Activated T-helper 9 cell treated with anti-CD3 and anti-CD28 coated beads, Interleukin-2, amount 50 U/mL, for 16 hours (primary cell): ENCODE measurements at places on chromosomes 12 and 14.

GRCh38 chr12:62660756-62661155 is 194.1 kb downstream of the MON2 start:
- DNase-seq = no peak

DNA sequence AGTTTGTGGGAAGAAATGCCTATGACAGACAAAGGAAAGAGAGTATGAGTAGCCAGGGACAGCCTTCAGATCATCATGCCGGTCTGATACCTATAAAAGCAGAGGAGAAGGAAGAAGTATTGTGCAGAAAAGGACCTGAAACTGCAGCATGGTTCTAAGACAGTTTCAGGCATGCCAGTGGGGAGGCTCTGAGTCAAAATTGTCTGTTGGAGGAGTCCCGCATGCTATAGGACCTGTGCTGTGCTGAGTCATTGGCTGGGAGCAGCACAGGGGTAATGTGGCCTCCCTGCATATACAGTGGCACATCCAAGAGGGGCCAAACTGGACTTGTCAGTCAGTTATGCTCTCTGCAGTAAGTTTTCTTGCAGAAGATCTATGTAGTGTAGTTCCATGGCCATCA is 40.7 kb downstream of the NEUROD4 start:
- no peak for DNase-seq

DNA sequence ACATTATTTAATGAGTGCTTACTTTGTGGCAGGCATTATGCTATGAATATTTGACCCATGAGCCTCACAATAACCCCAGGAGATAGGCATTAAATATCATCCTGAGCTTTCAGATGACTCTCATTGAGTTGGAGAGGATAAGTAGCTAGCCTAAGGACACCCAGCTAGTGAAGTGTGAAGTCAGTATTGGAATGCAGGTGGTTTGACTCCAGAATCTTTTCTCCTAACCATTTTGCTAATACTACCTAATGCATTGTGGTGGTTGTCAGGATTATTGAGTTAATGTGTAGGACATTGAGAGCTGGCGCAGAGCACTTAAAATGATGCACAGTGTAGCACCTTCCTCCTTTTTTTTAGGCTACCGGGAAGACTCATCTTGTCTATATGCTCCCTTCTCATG is 3.8 kb upstream of the CDKL1 start:
- DNase-seq = no peak

DNA sequence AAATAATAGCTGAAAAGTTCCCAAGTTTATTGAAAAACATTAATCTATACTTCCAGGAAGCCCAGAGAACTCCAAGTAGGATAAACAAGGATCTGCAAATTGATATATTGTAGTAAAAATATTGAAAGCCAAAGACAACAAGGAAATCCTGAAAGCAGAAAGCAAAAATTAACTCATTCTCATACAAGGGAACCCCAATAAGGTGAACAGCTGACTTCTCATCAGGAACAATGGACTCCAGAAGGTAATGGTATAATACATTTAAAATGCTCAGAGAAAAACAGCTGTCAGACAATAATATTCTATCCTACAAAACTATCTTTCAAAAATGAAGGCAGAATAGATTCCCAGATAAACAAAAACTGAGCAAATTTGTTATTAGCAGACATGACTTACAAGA is 138.1 kb upstream of the BMP4 start:
- DNase-seq = no peak

DNA sequence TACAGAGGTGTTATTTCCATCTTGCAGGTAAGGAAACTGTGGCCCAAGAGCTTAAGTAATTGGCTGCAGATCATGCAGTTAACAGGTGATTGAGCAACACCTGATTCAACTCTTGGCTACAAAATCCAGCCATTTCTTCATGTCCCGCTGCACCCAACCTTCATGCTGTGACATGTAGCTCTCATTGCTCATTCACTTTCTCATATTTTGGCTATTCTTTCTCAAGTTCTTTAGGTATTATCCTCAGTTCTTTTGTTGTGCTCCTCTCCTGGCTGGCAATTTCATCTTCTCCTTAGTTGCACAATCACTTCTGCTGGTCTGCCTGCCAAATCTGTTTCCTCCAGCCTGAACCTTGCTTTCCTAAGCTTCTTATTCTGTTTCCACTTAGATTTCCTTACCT is 300.8 kb downstream of the SSPN start:
- no peak for DNase-seq

- DNase-seq = no peak
These were observed 5.4 kb downstream of the MAGOHB start for GRCh38 chr12:10607885-10608458.

- no peak for DNase-seq
These were observed 143.5 kb downstream of the RIMBP2 start for GRCh38 chr12:130572553-130572952.

GRCh38 chr12:97151481-97151880 is 244.4 kb downstream of the NEDD1 start:
- no peak for DNase-seq

- DNase-seq = no peak
These were observed 61.8 kb downstream of the PHLDA1 start for GRCh38 chr12:75969768-75970167.

- DNase-seq = no peak
These were observed 161.0 kb upstream of the CRY1 start for GRCh38 chr12:107254258-107254856.

GRCh38 chr12:106893451-106893850 is 62.3 kb upstream of the TMEM263 start:
- no peak for DNase-seq

- DNase-seq = no peak
These were observed 214.2 kb downstream of the SUDS3 start for GRCh38 chr12:118590406-118591150.

GRCh38 chr14:84095681-84096080 is 1434.3 kb upstream of the FLRT2 start:
- DNase-seq = no peak

- DNase-seq = no peak
These were observed 246.2 kb upstream of the NPAS3 start for GRCh38 chr14:32692441-32692840.

- DNase-seq = no peak
These were observed 191.7 kb downstream of the RASSF9 start for GRCh38 chr12:85644508-85644907.

DNA sequence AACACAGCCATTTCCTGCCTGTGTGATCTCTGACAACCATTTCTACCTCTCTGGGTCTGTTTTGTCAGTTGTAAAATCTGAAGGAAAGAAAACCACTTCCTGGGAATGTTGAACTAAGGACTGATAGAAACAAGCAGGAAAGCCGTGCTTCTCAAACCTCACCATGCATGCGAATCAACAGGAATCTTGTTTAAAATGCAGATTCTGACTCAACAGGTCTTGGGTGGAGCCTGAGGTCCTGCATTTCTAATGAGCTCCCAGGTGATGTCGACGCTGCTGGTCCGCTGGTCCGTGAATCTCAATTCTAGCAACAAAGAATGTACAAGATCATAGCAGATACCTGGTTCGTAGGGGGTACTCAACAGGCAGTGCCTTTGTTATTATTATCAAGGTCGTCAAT is 38.0 kb upstream of the GPATCH2L start:
- DNase-seq = no peak

DNA sequence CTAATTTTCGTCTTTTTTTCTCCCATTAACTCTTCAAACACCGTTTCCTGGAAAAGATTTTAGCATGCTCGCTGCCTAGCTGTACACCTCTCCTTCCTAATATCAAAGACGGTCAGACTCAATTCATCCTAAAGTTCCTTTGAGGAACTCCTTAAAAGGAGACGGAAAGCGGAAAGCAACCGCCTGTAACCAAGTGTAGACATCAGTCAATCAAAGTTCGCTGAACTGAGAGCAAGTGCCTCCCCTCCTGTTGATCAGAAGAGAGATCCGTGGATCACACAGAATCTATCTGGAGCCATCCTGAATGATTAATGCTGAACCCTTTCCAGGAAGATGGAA is 412 bp upstream of the TEP1 start:
- DNase-seq = no peak

GRCh38 chr14:66069036-66069435 is 417.1 kb upstream of the CCDC196 start:
- no peak for DNase-seq

DNA sequence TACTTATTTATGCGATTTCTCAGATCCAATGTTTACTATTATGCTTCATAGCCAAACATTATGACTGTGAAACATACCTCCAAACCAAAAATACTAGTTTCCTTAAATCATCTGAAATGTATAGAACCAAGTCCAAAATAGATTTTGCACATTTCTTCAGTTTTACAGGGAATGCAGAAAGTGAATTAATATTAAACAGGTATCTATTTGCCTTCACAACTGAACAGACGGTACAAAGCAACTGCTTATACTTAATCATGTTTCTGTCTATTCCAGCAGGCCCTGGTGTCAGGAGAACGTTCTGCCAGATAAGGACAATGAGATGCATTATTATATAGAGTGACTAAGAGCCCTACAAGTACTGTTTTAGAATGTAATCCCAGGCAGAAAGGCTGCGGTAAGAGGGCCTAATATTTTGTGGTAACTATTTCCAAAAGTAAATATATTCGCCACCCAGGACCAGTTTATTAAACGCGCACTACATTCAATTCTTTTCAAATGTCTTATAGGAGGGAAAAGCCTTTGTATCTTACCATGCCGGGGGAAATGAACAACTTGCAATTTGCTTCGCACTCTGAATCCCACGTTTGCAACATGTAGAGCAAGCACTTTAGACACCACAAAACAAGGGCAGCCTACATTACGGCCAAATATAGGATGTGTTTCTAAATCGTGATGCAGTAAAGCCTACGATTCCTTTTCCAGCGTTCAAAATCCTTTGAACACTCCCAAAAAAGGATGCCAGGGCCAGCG is 1.5 kb downstream of the CORO1C start:
- no peak for DNase-seq

DNA sequence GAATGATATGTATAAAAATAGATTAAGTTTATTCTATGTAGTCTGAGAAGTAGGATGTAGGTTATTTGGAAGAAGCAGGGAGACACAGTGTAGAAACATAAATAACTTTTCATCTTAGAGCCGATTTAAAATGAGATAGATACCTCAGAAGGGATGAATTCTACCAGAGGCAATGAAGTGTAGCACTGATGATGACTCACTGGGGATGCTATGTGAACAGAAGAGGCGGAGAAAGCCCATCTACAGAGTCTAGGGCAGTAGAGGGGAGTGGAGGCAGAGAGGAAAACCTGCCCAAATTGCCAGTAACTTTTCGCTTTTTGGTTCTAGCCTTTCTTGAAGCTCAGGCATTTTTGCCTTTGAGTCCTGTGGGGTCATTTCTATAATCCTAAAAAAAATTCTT is 451.8 kb downstream of the ATP23 start:
- DNase-seq = no peak

- DNase-seq = no peak
These were observed 1.1 kb downstream of the IKZF4 start for GRCh38 chr12:56021889-56022497.

DNA sequence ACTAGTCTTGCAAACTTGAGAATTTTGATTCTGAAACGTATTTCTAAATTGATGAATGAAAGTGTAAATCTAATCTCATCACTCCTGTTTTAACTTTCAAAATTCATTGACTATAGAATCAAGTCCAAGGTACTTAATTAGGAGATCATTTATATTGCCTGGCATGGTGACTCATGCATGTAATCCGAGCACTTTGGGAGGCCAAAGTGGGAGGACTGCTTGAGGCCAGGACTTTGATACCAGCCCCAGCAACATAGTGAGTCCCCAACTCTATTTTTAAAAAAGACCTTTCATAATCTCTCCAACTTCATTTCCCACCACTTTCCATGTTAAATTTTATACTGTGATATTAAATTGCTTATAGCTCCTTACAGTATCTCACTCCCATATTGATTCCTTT is 3.0 kb upstream of the MIPOL1 start:
- no peak for DNase-seq

DNA sequence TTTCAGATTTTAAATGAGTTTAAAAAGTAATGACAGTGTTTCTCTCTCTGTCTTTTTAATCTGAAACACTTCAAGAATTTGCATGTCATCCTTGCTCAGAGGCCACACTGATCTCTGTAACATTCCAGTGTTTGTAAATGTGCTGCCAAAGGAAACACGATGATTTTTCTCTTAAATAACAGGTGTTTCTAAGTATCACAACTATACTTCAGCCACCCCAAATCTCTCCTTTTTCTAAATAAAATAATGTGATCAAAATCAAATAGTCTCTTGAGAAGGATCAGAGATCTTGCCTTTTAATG is 3.3 kb upstream of the GALC start:
- no peak for DNase-seq

DNA sequence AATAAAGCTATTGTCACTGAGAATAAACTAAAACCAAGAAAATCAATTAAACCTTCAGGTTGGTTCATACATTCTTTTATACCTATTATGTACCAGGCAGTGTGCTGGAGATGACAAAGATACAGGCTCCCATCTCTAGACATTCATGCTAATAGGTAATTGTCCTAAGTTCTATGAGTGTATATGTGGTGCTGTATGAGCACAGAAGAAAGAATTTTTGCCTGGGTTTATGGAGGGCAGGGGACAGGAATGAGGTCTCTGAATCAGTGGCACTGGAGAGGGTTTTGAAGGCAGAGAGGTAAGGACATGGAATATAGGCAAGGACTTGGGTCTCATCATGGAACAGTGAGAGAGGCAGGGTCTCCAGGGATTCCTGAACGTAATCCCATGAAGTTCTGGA is 38.7 kb downstream of the MAP1LC3B2 start:
- no peak for DNase-seq

- no peak for DNase-seq
These were observed 669 bp downstream of the TSPAN11 start for GRCh38 chr12:30927222-30927611.

DNA sequence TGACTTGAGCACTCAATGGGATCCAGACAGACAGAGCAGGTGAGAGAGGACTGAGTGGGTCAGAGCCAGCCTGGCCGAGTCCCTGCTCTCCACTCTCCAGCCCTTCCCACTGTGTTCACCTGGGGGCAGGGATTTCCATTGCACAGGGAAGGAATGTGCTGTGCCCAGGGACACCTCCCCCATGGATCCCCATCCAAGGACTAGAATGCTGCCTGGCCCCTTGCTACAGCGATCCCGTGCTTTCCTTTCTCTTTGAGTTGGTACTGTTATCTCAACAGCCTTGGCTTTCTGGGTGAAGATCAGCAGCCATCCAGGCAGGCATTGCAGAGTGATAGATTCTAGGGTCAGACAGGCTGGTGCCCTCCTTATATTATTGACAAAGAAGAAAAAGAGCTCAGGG is 60.3 kb upstream of the DLK1 start:
- DNase-seq = no peak

DNA sequence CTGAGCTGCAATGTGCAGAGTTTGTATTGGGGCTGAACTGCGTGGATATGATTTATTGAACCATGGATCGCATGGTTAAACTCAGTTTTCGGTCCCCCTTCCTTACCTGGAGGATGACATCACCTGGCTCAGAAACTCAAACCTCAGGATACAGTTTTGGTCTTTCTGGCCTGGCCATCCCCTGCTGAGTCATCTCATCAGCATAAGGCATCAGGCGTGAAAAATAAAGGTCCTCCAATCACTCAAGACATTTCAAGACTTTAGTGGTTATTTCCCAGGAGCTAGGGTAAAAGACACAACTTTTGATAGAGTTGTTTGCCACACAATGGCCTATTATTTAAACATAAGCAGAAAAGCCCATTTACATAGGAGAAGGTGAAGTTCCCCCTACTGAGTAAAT is 631.1 kb upstream of the TMEM132C start:
- DNase-seq = no peak
